ENCODE measurements at places on chromosomes 2 and 18.

DNA sequence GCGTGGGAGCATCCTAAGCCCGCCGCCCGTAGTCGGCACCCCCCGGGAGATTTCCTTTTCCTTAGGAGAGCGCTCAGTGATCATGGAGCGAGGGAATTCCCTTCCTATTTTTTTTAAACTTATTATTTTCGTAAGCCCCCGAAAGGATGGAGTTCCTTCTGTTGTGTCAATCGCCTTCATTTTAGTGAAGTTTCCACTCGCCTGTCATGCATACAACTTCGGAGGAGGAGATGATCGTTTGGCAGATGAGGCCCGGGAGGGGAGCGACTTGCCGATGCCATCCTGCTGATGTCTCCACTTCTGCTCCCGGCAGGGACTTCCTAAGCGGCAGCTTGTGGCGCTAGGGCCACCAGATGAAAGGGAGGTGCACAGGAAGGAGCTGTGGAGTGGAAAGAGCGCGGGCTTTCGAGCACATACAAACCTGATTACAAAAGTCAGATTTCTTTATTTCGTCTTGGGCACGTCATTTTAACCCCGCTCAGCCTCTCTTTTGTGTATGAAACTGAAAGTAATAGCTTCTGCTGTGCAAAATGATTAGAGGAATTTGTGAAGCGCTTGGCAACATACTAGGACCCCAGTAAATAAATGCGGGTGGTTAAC is at the start of gene ADGRF3:
ADGRF3 (minus strand) TSS at position 336 of the 600 bp plus-strand sequence. CDS start 555 bp downstream, outside the sequence.
- peaks cover 39% of the 10 kb centered on the region for H3K4me1 ChIP-seq
- H3K4me3 ChIP-seq: peak within 1 kb of the TSS; percentile 85
- peak within 1 kb of the TSS; percentile 84 for H3K27ac ChIP-seq
- no peaks in the 10 kb centered on the region for H3K27me3 ChIP-seq
- peak; percentile 49 for DNase-seq

GRCh38 chr18:48308027-48308635 is 101.1 kb downstream of the ZBTB7C start:
- no peak overlapping the region for H3K27ac ChIP-seq
- H3K4me1 ChIP-seq: peaks cover 33% of the 10 kb centered on the region
- no peaks in the 10 kb centered on the region for H3K27me3 ChIP-seq
- peak; percentile 59 for DNase-seq
- H3K36me3 ChIP-seq: no peaks in the 10 kb centered on the region
- H3K4me3 ChIP-seq: no peak overlapping the region

DNA sequence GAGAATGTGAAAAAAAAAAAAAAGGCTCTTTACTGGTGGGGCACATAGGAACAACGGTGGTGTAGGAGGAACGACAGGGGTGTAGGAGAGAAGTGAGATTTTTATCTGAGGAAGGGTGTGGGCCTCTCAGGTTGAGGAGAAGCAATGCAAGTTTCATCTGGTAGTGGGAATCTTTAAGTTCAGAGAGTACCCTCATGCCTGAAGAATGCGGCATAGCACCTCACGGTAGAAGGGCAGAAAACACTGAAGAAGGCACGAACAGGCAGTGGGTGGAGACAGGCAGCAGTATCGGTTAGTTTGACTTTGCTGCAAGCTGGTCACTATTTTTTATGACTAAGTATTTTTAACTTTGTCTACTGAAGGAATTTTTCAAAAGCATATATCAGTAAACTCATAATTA is 52.2 kb upstream of the TSPYL6 start:
- H3K4me1 ChIP-seq: no peaks in the 10 kb centered on the region
- H3K27ac ChIP-seq: no peak overlapping the region
- no peaks in the 10 kb centered on the region for H3K36me3 ChIP-seq
- DNase-seq: peak; percentile 41
- H3K4me3 ChIP-seq: no peak overlapping the region
- no peaks in the 10 kb centered on the region for H3K27me3 ChIP-seq

- no peaks in the 10 kb centered on the region for H3K27me3 ChIP-seq
- H3K36me3 ChIP-seq: no peaks in the 10 kb centered on the region
- no peak for DNase-seq
- no peaks in the 10 kb centered on the region for H3K4me1 ChIP-seq
Measured at GRCh38 chr18:27668158-27668557, 483.1 kb upstream of the CHST9 start.

- H3K36me3 ChIP-seq: peaks cover 15% of the 10 kb centered on the region
- no peaks in the 10 kb centered on the region for H3K4me1 ChIP-seq
- no peaks in the 10 kb centered on the region for H3K27me3 ChIP-seq
- H3K4me3 ChIP-seq: no peak overlapping the region
- H3K27ac ChIP-seq: no peak overlapping the region
- DNase-seq: no peak
Measured at GRCh38 chr2:200447139-200447855, 62.6 kb downstream of the KCTD18 start.

DNA sequence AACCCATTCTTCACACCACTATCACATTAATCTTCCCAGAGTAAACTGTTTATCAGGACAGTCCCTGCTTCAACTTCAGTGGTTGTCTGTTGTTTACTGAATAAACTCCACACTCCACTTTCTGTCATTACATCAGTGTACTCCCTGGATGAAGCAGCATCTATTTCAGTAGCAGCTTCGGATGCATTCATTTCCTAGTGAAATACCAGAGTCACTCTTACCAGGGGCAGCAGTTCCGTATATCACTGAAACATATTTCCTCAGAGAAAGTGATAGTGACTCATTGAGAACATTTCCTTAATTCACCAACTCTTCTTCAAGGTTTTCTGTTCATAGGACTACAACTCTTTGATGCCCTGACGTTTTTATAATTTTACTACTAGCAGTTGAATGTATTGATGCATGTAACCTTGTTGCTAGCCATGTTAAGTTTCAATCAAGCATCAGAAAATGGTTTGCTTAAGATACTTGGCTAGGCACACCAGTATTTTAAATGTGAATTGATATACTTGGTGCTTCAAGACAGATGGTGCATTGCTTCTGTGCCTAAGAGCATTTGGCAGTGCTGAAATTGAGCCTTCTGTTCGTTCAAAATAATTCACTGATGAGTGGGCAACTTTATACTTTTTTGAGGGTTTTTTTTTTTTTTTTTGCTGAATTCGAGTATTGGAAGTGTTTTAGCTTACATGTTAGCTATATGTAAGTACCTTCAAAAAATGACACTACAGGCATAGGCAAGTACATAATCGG is 92.3 kb downstream of the UBE2E3 start:
- no peaks in the 10 kb centered on the region for H3K27me3 ChIP-seq
- H3K27ac ChIP-seq: no peak overlapping the region
- no peak overlapping the region for H3K4me3 ChIP-seq
- no peak for DNase-seq

DNA sequence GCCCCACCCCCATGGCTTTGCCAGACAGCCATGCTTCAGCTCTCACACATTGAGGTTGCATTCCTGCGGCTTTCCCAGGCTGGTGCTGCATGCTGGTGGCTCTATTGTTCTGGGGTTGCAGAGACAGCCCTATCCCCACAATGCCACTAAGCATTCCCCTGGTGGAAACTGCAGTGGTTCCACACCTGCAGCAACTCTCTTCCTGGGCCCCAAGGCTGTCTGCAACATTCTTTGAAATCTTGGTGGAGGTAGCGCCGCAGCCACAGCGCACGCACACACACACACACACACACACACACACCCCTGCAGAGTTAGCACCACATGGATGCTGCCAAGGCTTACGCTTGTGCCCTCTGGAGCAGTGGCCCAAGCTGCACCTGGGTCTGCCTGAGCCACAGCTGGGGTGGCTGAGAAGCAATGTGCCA is 21.4 kb downstream of the SFXN5 start:
- no peak overlapping the region for H3K27ac ChIP-seq
- no peak for DNase-seq
- H3K36me3 ChIP-seq: no peaks in the 10 kb centered on the region

GRCh38 chr2:100627330-100628300 is 64.8 kb downstream of the PDCL3 start:
- H3K27ac ChIP-seq: no peak overlapping the region
- H3K27me3 ChIP-seq: no peaks in the 10 kb centered on the region
- DNase-seq: no peak
- H3K4me3 ChIP-seq: no peak overlapping the region
- H3K36me3 ChIP-seq: no peaks in the 10 kb centered on the region
